ENCODE measurements at places on chromosomes 11 and 22.

GRCh38 chr11:13268791-13269190, 8.8 kb upstream of the BMAL1 start:
- no peak for DNase-seq

GRCh38 chr11:128701086-128701485, 7.2 kb downstream of the FLI1 start:
- DNase-seq, result no peak

DNA sequence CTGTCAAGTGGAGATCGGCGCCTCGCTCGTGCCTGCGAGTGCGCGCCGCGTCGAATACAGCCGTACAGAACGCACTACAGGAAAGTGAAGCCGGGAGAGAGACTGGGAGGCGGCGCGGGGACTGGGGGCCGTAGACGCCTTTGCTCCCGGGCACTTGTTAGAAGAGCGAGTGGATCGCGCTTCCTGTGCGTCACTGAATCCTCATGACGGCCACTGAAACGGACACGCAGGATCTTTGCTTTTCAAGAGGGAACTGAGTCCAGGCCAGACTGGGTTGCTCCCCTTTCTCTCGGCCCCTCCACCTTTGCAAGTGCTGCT, 314 bp downstream of the RIC8A start:
- DNase-seq, result peak; percentile 58

DNA sequence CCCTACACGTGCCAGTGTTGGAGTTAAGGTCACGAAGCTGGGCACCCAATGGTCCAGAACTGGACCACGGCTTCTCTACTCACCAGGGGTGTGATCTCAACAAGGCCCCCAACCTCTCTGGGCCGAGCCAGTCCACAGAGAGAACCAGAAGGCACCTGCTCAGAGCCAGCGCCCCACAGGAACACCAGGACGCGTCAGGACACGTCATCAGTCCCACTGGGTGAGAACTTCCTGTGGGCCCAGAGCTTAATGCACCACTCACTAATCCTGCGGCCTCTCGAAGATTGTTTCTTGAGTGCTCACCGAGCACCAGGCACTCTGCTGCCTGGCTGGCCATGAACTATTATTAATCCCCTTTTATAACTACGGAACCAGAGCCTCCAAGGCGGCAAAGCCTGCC, 10.1 kb downstream of the PHF21B start:
- no peak for DNase-seq

- no peak for DNase-seq
These were observed 1447.2 kb downstream of the TBC1D22A start for GRCh38 chr22:48209473-48210197.

- DNase-seq, result peak; percentile 70
These were observed 163.1 kb downstream of the LARGE1 start for GRCh38 chr22:33757041-33757801.

- no peak for DNase-seq
These were observed 11.3 kb upstream of the NXF1 start for GRCh38 chr11:62816557-62816956.

GRCh38 chr22:22111267-22111751, 128.7 kb upstream of the TOP3B start:
- no peak for DNase-seq

Measured in NCI-H82 (cell line).